ENCODE measurements at places on chromosomes 4 and X.

- DNase-seq: peak; percentile 89
Observed at GRCh38 chrX:154369449-154370299, 4.8 kb downstream of the FLNA start.

- no peak for DNase-seq
Observed at GRCh38 chrX:132592880-132593279, 104.0 kb upstream of the MBNL3 start.

GRCh38 chr4:124409044-124409443, 303.5 kb downstream of the ANKRD50 start:
- DNase-seq: no peak

GRCh38 chrX:23394421-23394820, 59.8 kb downstream of the PTCHD1 start:
- no peak for DNase-seq

DNA sequence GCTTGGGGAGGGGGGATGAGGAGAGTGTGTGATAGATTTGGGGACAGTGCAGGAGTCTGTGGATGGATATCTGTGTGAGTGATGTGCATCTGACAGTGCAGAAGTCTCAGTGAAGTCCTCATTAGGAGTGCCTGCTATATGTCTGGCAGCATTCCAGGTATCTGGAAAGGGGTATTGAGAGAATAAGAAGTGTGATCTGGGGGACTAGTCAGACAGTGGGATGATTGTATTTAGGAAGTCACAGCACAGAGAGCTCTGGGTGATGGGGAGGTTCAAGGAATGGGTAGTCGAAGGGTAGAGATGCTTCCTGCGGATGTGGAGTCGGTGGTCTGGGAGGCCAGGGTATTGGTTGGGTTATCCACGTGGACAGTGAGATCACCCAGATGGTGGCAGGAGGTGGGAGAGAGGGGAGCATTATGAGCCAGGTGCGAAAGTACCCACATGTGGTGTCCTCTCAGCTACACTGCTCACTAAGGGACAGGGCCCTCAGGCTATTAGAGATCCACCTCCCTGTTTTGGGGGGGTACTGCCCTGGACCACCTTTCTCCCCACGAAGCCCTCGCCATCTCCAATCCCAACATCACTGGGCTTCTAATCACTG, 9.8 kb downstream of the MAGED2 start:
- DNase-seq: no peak

- no peak for DNase-seq
Observed at GRCh38 chr4:11436084-11436483, 7.4 kb upstream of the HS3ST1 start.

GRCh38 chr4:134078230-134078914, 123.2 kb downstream of the PABPC4L start:
- DNase-seq: no peak

- DNase-seq: no peak
Observed at GRCh38 chr4:78592088-78592783, 40.7 kb downstream of the ANXA3 start.

DNA sequence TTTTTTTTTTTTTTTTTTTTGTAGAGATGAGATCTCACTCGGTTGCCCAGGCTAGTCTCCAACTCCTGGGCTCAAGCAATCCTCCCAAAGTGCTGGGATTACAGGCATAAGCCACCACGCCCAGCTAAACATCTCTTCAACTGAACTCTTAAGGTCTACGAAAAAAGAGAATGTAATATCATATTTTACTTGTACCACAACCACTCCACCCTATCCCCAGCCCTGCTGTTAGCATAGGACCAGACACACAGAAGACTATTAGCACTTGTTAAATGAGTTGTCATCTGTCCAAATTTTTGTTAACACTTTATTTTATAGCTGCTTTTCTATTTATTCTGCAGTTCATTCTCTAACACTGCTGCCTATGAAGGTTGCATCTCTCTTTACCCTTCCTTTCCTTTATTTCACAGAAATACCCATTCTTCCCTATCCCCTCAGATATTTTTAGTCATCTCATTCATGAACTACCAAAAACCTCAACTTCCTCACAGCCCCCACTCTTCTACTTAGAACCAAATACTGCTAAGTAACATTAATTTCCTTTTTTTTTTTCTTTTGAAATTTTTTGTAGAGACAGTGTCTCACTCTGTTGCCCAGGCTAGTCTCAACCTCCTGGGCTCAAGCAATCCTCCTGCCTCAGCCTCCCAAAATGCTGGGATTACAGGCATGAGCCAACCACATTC, 10.1 kb downstream of the SNX12 start:
- no peak for DNase-seq

DNA sequence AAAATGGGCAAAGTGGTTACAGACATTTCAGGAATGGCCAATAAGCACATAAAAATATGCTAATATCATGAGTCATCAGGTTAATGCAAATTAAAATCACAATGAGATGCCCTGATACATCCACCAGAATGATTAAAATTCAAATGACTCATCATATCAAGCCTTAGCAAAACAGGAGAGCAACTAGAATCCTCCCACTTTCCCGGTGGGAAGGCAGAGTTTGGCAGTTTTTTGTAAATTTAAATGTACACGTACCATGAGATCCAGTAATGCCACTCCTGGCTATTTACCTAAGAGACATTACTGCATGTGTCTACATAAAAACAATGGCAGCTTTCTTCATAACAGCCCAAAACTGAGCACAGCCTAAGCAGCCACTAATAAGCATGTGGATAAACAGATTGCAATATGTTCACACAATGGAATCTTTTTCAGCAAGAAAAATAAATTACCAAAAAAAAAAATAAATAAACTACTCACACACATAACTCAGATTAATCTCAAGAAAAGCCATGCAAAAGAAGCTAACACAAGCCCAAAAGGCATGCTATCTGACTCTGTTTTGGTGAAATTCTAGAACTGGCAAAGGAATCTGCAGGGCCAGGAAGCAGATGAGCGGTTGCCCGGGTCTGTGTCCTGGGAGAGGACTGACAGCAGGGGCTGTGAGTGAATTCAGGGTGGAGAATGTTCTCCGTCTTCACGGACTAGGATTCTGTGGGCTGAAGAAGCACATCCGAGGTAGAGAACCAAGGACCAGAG, 48.8 kb downstream of the AFAP1 start:
- DNase-seq: peak; percentile 83

DNA sequence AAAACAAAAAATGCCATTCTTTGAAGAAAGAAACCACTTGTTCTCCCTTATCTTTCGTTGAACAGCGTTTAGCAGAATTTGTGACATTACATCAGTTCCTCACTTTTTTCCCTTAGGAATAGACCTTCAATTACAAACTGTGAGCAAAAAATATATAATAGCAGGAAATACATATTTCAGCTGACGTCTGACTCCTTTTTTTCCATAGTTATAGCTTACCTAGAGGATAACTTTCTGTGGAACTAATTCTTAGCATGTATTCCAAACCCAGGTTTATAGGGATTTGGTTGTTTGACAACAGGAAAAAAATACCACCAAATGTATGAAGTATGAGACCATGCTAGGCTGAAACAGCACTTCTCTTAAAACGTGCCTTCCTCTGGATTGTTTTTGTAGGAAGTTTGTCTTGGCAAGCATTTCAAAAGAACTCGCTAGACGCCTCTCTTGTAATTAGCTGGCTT, 2.0 kb upstream of the LIMCH1 start:
- no peak for DNase-seq

DNA sequence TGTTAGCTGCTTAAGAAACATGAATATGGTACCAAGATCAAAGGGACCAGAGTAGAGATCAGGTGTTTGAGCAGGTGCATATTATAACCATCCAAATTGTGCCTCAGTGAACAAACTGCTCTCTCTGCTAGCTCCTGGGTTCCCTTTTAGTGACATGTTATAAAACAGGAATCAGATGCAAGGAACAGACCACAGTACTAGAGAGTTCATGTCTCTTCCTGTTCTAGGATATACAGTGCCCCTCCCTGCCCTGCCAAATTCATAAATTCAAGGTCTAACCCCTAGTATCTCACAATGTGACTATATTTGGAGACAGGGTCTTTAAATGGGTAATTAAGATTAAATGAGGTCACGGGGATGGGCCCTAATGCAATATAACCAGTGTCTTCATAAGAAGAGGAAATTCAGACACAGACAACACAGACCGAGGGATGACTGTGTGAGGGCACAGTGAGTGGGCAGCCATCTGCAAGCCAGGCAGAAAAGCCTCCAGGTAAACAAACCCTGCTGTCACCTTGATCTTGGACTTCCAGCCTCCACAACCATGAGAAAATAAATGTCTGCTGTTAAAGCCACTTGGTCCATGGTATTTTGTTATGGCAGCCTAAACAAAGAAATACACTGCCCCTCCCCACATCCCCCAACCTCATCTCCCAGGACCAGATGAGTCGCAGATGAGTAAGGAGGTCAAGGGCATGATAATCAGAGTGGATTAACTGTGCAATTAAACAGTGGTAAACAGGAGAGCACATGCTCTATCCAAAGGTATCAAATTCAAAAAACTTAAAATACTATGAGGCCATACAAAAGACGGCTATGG, 82.5 kb downstream of the RBM47 start:
- no peak for DNase-seq

DNA sequence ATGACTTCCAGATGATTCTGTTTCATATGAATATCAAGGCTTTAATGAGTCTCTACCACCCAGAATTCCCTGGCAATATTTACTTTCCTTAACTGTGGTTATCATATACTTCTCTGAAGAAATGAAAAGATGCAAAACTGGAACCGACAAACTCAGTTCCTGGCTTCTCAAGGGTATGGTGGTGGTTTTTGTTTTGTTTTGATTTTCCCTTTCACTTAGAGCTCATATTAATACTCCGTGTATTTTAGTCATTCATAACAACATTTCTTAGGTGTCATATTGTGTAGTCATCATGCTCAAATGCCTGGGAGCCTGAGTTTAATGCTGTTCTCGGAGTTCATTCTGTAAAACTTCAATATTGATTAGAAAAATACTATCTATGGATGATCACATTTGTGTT, 665 bp downstream of the TRPC5OS start:
- no peak for DNase-seq

GRCh38 chr4:108118505-108118904, 50.2 kb downstream of the LEF1 start:
- no peak for DNase-seq

DNA sequence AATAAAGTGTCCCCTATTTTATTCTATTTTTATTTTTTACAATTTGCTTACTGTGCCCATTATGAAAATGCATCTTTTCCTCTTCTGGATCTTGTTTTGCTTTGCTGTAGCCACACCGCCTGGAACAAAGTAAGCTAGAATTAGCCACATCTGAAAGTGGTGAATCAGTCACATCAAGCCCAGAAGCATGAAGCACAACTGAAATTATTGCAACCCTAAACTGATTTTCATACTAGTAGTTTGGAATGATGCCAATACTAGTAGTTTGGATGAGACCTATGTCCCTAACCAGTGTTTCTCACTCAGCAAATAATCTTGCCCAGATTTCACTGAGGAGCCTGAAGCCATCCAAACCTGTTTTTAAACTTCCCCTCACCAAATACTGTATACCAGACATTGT, 303.0 kb downstream of the EPHA5 start:
- DNase-seq: no peak

DNA sequence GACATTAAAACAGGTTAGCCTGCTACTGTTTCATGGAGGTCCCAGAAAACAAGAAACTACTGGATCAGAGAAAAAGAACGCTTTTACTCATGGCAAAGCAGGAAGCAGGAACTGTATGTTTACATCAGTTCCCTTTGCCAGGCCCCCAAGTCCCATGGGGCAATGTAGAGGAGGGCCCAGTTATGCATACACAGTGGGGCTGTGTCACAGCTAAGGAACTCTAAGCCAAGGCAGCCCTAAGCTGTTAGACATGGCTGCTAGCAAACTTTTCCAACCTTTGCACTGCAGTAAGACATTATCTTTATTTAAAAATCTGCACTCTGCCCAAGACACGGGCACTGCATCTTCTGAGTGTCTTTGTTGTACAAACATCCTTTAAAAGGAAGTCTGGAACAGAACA, 975.8 kb downstream of the C4orf33 start:
- no peak for DNase-seq

GRCh38 chr4:186032259-186032658, 36.7 kb upstream of the TLR3 start:
- no peak for DNase-seq

DNA sequence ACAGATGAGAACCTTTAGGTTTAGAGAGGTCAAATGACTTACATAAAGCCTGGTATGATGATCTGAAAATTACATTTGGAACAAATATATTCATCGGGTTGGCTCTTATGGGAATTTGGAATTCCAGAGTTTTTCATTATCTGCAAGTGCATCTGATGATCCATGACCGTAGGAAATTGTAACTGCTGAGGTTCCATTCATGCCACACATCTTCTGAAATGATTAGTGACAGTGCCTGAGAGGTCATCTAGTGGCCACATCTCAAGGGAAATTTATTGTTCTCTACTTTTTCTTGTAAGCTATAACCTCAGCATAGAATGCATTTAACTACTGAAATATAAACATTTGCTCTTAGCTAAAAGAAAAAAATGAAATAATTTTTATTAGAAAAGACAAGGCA, 105.8 kb upstream of the NWD2 start:
- DNase-seq: no peak

GRCh38 chrX:1248331-1249061, 20.1 kb upstream of the CSF2RA start:
- DNase-seq: no peak

GRCh38 chrX:40281336-40282005, 183.7 kb upstream of the BCOR start:
- DNase-seq: no peak

GRCh38 chr4:151192556-151193235, 84.3 kb upstream of the PRSS48 start:
- no peak for DNase-seq

DNA sequence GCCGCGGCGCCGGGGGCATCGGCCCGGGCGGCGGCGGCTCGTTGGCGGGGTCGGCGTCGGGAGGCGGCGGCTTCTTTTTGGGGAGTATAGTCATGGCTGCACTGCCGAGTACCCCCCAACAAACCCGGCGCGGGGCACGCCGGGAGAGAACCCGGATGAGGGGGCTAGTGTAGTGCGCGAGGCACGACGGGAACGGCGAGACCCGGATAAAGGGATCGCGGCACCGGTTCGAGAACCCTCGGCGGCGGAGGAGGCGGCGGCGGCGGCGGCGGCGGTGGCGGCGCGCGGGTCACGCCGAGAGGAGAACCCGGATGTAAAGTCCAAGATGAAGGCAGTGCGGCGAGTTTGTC, at the start of gene OTUD5:
Gene OTUD5 (minus strand): TSS at position 131 of the 350 bp plus-strand sequence. CDS start 37 bp downstream, at position 94.
- DNase-seq: no peak

DNA sequence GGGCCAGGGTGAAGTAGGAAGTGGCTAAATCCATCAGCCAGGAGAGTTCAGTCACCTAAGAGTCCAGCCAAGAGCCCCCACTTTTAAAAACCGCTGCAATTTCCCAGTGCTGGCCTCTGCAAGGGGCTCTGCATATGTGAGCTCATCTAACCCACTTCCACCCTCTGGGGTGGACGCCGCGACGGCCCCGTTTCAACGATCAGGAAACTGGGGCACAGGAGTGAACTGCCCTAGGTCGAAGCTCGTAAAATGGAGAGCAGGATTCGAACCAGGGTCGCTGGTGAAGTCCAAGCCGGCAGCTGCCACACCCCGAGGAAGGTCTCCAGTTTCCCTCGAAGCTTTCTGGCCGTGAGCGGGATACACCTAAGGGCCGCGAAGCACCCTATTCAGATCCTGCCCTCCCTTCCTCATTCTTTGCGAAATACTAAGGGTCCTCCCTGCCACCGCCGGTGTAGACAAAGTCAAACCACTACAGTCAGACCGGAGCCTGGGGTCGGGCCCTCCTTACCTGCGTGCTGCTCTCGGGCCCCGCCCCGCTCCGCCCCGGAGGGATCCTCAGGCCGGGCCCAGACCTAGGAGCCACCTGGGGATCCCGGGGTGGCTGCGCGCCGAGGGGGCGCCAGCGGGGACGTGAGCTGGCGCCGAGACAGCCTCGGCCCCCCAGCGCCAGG, 446 bp downstream of the EVC2 start:
- DNase-seq: no peak

Measured in foreskin melanocyte (primary cell).